AG09319 (cell line): ENCODE measurements at places on chromosomes 12 and 14.

DNA sequence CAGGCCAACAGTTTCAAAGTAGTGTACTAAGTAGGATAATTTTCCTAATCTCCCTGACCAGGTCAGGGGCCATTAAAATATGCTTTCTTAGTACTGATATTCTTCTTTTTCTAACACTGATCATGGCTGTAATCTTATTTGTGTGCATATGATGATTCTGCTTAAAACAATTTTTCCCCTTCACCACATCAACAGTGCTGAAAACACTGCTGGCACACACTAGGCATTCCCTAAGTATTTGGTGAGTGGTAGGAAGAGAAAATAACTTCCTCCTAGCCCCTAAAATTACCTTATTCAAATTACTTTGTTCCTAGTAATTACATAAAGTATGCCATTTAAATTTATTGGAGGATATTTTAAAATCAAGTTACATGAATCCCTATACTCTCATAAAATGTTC lies 49.9 kb upstream of the BBS10 start:
- DNase-seq = no peak

- no peak for DNase-seq
Measured at GRCh38 chr14:100365741-100366140, 42.6 kb downstream of the SLC25A47 start.

GRCh38 chr12:1540690-1541089 lies 53.7 kb downstream of the FBXL14 start:
- no peak for DNase-seq

- no peak for DNase-seq
Measured at GRCh38 chr12:34363050-34363673, 340.9 kb downstream of the ALG10 start.

DNA sequence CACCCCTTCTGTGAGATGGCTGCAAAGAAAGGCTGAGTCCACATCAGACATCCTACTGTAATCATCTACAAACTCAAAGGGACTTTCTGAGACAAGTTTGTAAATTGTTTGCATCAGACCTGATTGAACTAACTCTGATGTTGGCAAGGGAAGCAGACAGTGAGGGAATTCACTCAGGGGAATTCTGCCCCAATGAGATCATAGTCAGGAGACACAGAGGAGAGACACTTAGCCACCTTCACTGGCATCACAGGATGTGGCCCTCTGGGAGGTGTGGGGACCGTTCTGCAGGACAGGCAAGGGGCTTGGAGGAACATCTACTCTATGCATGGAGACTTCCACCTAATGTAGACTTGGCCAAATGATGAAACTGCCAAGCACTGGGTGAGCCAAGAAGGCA lies 70.7 kb upstream of the DDX11 start:
- DNase-seq = no peak

DNA sequence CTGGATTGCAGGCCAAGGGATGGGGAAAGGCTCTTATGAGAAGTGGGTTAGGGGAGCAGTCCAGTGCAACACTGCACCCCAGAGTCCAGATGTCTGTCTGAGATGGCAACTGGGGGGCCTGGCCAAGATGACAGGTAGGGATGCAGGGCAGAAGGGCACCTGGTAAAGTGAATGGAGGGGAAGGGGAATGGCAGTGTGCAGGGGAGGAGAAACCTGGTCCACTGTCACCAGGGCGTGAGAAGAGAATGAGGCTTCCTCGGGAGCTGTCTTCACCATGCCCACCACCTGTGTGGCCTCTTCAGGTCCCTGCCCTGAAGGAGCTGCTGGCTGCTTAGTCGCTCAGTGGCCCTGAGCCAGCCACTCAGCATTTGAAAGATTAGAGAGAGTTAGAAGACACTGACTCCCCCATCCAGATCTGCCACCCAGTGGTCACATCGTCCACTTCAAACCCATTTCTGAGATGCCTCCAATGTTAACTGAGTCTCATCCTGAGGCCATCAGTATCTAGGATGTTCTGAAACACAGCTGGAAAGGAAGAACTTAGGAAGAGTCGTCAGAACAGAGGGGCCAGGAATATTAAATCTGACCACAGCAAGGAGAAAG lies 57.3 kb downstream of the PLEKHG3 start:
- no peak for DNase-seq

DNA sequence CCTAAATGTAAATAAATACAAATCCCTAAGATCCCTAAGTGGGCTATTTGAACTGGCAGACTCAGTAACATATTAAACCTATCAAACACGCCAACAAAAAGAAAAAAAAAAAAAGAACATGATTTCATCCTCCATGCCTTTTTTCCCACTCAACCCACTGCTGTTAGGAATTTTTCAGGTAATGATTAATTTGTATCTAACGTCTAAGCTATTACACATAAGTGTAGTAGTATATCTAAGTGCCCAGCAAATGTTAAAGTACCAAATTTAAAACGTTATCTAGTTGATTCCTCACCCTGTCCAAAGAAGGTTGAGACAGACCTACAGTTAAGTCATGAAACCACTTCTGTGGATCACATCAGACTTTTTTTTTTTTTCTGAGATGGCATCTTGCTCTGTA lies 16.4 kb upstream of the ARID4A start:
- no peak for DNase-seq

DNA sequence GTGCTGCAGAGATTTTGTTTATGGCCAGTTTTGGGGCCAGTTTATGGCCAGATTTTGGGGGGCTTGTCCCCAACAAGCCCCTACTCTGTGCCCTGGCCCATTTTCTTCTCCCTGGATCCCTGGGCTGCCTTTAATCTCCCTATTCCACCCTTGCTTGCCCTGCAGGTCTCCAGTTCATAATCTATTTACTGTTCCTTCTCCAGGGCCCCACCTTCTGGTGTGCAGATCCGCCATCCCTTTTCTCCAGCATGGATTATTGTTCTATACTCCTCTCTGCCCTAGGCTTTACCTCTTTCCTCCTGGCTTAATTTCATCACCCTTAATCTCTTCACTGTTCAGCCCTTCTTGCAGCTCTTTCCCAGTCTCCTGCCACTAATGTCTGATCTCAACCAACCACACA lies 26.0 kb upstream of the NUDT4 start:
- DNase-seq = no peak

- no peak for DNase-seq
Measured at GRCh38 chr12:107619831-107620230, 65.8 kb upstream of the PWP1 start.

DNA sequence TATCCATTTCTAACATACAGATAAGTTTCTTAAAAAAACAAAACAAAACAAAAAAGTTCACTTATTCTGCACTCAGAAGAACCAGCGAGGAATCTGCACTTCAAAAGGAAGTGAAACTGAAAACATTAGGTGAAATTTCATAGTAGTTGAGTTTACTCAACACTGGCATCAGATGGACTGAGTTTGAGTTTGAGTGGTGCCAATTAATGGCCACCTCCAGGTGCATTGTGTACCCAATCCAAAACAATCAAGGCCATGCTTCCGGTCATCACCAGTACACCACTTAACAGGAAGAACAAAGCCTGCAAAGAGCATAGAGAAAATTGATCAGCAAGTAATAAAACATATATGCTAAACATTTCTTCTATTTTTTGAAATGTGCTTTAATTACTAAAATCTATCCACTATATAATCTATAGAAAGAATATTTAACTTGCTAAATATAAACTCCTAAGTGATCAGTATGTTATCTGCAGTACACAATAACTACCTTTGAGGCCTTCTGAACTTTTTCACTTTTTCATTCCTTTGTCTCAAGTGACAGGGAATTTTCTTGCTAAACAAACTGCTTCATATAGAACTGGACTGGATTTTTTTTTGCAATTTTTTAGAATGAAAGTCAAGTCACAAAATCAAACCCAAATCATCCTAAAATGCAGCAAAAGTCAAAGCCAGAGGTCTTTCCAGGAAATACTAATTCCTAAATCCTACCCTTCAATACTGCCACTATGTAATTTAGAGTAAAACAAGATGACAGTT lies 11.5 kb downstream of the SLC38A2 start:
- DNase-seq = no peak

DNA sequence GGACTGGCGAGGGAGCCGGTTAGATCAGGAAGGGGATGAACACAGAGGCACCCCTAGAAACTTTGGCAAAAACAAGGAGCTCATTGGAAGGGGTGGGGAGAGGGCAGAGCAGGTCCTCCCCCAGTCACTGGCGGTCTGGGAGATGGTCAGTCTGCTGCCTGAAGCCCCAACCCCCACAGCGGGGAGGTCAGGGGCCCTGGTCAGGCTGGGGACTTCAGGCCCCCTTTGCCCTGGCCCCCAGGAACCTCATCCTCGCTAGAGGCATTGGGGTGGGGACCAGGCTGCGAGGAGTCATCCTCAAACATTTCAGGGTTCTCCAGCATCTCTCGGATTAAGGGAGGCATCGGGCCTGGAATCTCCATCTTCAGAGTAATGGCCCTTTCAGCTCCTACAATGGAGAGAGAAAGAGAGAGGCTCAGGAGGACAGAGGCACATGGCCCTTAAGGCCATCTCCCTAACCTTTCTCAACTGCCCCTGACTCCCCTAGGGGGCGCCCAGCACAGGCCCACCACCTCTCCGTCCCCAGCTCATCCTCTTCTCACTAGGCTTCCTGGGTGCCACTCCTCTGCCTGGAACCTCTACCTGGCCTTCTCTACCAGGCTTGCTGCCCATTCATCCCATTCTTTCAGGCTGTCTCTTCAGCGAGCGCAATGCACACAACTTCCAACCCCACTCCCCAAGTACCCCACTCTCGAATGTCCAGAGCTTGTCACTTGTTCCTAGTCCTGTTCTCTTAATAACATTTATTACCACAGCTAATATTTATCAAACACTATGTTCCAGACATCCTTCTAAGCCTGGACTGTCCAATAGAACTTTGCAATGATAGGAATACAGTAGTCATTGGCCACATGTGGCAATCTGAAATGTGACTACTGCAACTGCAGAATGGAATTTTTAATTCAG lies 4.7 kb upstream of the ITGB7 start:
- no peak for DNase-seq

- DNase-seq = no peak
Measured at GRCh38 chr12:124504273-124505000, 63.0 kb downstream of the NCOR2 start.

- DNase-seq = no peak
Measured at GRCh38 chr12:101804409-101804808, 26.4 kb downstream of the GNPTAB start.

DNA sequence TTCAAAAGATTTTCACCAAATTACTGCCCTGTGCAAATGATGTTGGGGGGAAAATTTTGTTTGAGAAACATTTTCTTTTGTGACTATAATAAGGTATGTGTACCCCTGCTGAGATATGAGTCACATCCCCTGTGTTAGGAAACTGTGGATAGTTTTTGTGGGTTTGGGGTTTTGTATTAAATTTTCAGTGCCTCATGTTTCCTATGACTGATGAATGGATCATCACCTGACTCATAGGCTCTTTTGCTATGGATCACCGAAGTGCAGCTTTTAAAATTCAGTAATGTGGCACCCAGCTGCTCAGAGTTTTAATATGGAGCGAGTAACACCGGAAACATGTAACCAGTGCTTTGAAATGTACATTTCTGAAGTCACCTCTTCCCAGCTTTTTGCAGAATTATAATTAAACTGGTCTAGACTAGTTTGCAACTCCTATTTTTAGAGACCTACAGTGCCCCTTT lies 167.4 kb upstream of the HMGA2 start:
- peak; percentile 69 for DNase-seq
